Pulmonary artery endothelial cell (primary cell): ENCODE measurements at places on chromosomes 4 and X. TPM values are rescaled to one million over a fixed set of nuclear protein-coding genes. Genes with fewer than 3 reads are reported as not detected.

PPEF2 gene
- not detected in 2 replicates for total RNA-seq

MND1 gene
- total RNA-seq = 2.9 and 6.0 TPM in 2 replicates

SPACA5 gene
- not detected in 2 replicates for total RNA-seq

HUWE1 gene
- 94.8 and 118 TPM in 2 replicates for total RNA-seq

VCX gene
- total RNA-seq = not detected in 2 replicates

IGSF1 gene
- total RNA-seq = not detected in 2 replicates

MSANTD1 gene
- 0.07 and 0.42 TPM in 2 replicates for total RNA-seq

RNF175 gene
- total RNA-seq = not detected in 2 replicates

GABRQ gene
- 0.04 TPM in 1 of 2 replicates, not detected in the other for total RNA-seq

PDHA2 gene
- total RNA-seq = not detected in 2 replicates

RHOXF1 gene
- not detected in 2 replicates for total RNA-seq

NAP1L3 gene
- total RNA-seq = 0.11 and 0.13 TPM in 2 replicates
